ENCODE measurements at places on chromosomes 1 and 21.

- no peak for DNase-seq
Observed at GRCh38 chr1:161843156-161843555, 77.0 kb downstream of the ATF6 start.

GRCh38 chr1:16110884-16111283 is 37.4 kb upstream of the FAM131C start:
- DNase-seq, result no peak

GRCh38 chr1:15276691-15277446 is 29.8 kb downstream of the FHAD1 start:
- no peak for DNase-seq

DNA sequence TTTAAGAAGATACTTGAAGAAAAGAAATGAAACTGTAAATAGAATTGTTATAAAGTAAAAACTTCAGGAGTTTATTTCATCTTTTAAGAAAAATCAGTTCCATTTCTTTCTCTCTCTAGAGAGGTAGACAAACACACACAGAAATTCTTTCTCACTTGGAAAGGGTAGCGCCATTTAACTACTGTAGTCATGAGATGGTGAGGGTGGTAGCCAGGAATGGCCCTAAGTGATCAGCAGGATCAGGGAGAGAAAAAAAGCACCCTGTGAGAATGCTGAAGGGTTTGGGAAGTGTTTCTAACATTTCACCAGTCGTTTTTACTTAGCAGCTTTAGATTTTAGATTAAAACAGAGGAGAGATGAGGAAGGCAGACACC is 205.7 kb upstream of the RUNX1 start:
- no peak for DNase-seq

DNA sequence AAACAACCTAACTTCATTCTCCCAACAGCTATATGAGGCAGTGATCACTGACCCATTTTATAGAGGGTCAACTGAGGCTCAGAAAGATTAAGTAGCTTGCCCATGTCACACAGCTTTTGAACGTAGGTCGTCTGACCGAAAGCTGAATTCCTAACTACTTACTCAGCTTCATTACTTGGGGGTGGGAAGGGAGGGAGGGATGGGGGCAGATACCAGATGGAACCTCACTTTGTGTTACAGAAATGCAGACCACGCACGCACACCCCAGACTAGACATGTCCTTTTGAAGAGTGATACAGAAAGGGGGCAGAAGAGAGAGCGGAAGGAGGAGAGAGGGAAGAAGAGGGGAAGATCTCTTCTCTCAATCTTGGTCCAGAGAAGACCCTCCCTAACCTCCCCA is 2.3 kb downstream of the ADGRB2 start:
- no peak for DNase-seq

DNA sequence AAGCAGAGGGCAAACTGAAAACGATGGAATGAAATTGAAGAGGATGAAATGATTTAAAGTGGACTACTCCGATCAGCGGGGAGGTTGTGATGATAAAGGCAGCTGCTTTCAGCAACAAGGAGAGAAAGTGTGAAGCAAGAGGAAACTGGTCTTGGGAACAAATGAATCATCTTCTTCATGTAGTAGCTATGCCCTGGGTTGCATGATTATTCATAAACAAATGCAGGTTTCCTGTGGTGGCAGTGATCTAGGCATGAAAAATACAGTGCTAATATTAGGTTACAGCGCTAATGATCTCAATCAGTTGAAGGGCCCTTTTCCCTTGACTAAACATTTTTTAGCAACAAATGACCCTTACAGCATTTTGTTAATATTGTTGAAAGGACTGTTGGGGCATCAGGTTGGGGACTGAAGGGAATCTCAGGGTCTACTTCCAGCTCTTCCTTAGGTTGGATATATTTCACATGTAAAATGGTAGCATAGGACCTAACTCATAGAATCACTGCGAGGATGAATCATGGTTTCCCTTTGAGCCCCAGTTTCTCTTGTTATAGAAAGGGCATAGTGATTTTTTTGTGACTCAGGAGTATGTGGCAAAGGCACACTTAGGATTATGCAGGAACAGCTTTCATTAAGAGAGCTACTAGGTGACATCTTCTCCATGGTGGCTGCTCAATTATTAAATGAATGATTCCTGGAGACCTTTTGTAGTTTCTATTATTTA is 1.9 kb upstream of the ZFYVE9 start:
- no peak for DNase-seq

DNA sequence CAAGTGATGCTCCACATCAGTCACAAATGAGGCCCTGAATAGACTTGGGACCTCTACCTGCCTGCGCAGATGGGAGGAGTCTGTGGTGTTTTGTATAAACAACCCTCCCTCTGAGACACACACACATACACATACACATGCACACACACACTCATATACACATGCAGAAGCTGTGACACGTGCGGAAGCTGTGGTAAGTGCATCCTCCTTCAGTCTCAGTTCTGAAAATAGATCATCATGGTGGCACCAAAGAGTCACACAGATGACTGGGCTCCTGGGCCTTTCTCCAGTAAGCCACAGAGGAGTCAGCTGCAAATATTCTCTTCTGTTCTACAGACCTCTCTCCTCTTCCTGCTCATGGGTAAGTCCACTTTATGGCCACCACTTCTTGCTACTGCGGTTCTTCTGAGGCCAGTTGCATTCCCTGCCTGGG is at the start of gene LY9:
LY9 (plus strand) TSS at position 224 of the 433 bp plus-strand sequence; CDS start at position 238, 14 bp downstream.
- DNase-seq, result no peak

DNA sequence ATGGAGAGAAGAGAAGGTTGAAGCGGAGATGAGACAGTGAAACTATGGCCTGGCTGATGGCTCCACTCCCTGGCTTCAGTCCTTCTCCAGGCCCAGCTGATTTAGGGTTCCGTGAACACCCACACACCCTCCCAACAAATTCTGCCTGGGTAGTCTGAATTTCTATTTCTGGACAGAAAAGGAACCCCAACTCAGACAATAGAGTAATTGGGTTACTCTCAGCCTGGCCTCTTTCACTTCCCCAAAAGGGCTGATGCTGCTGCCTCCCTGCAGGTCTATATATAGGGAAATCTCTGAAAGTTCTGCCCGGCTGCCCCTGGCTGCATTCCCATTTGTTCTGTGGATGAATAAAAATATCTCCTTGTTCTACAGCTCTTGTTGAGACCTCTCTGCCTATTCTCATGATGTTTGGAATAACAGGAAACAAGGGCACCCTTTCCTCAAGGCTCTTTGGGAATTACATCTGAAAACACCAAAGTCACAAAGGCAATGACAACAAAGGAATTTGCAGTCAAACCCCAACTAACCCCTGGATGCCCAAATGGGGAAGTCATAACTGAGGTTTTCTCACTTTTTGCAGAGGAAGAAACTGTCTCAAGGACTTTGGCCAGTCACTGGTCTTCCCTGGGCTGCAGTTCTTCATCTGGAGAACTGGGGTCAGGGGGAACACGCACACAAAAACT is 11.4 kb upstream of the ZSCAN20 start:
- no peak for DNase-seq

DNA sequence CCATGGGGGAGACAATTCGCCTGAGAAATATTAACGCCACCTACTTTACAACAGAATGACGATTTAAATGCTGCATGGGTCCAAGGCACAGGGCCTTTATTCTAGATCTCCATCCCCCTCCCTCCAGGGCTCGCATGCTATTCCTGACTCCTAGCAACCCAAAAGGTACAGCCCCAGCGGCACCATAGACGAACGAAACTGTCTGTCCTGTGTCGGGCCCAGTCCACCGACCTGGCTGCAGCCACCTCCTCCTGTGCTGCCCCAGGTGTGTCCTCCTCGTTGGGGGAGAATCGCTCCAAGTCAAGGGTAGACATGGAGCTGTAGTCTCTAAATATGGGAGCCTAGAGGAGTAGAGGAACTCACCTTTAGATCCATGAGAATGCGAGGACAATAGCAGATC is 196.5 kb downstream of the TOMM20 start:
- DNase-seq, result no peak

GRCh38 chr1:18940303-18941020 is 16.0 kb downstream of the IFFO2 start:
- DNase-seq, result no peak

- DNase-seq, result no peak
Observed at GRCh38 chr1:212315907-212316306, 30.7 kb downstream of the PPP2R5A start.

DNA sequence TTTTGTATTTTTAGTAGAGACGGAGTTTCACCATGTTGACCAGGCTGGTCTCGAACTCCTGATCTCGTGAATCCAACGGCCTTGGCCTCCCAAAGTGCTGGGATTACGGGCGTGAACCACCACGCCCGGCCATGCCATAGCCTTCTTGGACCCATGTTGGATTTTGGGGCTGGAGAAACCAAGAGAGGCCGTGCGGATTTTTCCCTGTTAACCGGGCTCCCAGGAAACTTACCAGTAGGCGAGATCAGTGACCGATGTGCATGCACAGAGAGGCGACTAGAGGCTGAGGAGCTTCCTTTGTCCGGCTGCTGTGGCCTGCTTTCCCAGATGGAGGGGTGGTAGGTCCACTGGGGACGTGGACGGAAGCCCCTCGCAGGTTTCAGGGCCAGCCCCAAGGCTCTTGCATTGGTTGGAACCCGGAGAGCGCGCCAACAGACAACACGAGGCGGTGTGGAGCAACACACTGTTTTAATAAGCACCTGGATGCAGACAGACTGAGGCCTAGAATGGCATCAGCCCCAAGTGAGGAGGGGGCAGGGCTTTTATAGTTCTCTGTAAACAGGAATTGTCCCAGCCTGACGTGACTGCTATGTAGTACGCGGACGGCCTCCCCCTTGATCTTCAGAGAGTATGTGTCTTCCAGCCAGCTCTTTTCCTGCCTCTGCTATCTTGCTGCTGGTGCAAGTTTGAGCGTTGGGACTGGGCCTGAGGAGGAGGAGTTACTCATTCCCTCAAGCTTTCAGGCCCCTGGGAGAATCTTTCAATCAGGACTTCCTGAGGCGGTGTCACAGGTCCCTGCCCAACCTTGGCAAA is at the start of gene ERVH48-1:
ERVH48-1 (minus strand) TSS at position 517 of the 813 bp plus-strand sequence. CDS start 6,624 bp downstream, outside the sequence.
- DNase-seq, result no peak

- no peak for DNase-seq
Observed at GRCh38 chr1:112850034-112850757, 105.8 kb downstream of the SLC16A1 start.

GRCh38 chr1:58583496-58583895 is 6.4 kb upstream of the TACSTD2 start:
- no peak for DNase-seq
